ENCODE measurements at places on chromosomes 16 and 17.
A peak's percentile ranks its signal among the peaks of the same experiment; 100 is the strongest.

DNA sequence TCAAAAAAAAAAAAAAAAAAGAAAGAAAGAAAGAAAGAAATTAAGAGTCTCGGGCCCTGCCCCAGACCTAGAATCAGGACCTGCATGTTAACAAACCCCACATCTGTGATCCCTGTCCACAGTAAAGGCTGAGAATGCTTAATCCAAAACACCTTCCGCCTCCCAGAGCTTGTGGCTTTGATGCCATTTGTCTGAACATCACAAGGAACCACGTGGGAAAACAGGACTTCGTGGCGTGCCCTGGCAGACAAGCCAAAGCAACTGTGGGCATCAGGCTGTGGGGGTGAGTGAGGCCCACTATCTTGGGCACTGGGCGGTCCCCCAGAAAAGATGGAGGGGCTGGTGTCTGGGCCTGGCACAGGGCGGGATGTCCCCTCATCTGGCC is 173.4 kb upstream of the CIBAR2 start:
- DNase-seq: no peak

DNA sequence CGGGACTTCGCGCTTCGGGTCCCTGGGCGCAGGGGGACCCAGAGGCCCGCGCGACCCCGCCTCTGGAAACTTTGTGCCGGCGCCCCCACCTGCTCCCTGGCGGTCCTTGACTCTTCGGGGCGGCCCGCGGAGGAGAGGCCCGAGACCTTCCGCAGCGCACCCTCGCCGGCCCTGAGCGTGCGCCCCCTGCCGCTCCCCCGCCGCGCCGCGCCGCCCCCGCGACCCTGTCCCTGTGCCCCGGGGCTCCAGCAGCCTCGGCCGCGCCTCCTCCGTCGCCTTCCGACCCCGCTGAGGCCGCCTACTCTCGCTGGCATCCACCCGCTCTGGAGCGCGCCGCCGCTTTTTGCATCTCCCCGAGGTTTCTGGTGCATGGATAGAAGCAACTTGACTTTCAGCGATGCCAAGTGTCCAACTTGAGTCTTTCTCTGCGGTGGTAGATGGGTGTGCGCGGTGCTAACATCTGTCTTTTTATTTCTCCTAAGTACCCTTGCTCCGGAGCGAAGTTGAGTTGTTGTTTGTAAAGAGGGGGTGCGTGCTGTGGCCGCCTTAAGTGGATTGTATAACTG is 414 bp downstream of the DUSP14 start:
- peak; percentile 47 for DNase-seq

- no peak for DNase-seq
Measured at GRCh38 chr17:55069983-55070529, 101.5 kb downstream of the STXBP4 start.

DNA sequence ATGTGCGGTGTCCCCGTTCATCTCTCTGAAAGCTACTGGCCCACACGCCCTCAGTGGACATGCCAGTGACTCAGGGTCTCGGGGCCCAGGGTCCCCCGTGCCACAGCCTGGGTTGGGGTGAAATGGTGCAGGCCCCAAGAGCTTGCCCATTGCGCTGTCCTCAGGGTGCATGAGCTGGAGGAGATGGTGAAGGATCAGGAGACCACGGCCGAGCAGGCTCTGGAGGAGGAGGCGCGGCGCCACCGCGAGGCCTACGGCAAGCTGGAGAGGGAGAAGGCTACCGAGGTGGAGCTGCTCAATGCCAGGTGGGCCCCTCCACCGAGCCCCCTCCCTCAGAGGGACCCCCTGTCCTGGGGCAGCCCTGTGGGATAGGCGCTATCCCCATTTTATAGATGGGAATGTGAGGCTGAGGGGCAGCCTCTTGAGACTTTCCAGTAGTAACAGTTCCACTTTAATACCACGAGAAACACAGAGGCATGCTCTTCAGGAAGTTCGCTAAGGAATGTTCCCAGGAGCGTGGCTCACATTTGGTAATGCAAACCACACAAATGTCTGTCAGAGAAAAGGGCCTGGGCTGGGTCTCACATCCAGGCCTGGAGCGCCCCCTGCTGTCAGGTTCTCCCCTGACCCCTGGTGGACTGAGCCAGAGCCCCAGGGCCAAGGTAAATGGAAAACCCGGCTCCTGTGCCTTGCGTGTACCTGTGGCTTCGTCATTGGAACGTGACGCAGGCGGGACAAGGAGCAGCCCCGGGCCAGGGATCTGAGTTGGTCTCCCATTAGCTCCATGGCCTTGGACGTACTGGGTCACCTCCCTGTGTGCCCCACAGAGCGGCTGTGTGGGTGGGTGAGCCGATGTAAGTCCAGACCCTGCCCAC is 133.7 kb downstream of the RAB11FIP4 start:
- no peak for DNase-seq

- DNase-seq: peak; percentile 19
Measured at GRCh38 chr17:42067371-42068091, 17.1 kb upstream of the C17orf113 start.

- DNase-seq: no peak
Measured at GRCh38 chr17:15267996-15268395, 2.9 kb upstream of the PMP22 start.

DNA sequence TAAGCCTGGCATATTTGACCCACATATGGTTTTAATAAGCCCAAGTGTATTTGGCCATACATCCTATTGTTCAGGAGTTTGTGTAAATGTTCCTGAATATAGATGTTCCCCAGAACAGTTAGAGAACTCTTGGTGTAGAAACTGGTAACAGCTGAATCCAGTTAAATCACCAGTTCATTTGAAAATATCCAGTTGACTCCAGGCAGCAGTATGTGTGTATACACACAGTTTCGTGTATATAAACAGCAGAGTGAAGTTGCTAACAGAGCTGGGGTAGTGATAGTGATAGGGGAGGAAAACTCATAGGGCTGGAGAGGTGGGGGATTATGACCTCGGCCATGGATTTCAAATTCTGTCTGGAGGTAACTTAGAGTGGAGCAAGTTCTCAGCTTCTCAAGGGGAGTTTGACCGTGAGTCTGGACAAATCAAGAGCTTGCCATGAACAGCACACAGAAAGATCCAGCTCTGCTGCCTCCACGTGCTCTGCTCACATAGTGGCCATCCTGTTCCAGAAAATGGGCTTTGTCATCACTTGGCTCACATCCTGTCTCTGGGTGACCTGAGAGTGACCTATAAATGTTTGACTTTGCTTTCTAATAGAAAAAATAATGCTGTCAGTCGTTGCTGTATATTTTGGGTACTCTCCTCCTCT is 30.6 kb upstream of the MMD start:
- no peak for DNase-seq

Data from amygdala (tissue), 56 donors.